ENCODE measurements at places on chromosomes 5 and 9. TPM values are rescaled to one million over a fixed set of nuclear protein-coding genes. Genes with fewer than 3 reads are reported as not detected.

The PROB1 gene
- total RNA-seq: 3.1 TPM

- DNase-seq: no peak
These were observed 129.5 kb downstream of the RGS3 start for GRCh38 chr9:113592876-113593575.

The SNAPC3 gene
- 21.9 TPM for total RNA-seq

The PTPDC1 gene
- 49.9 TPM for total RNA-seq

All from MCF 10A (cell line).